Cardiac muscle cell (in vitro differentiated cells and primary cell): ENCODE measurements at places on chromosomes 16 and 17. TPM values are rescaled to one million over a fixed set of nuclear protein-coding genes. Genes with fewer than 3 reads are reported as not detected.

DNA sequence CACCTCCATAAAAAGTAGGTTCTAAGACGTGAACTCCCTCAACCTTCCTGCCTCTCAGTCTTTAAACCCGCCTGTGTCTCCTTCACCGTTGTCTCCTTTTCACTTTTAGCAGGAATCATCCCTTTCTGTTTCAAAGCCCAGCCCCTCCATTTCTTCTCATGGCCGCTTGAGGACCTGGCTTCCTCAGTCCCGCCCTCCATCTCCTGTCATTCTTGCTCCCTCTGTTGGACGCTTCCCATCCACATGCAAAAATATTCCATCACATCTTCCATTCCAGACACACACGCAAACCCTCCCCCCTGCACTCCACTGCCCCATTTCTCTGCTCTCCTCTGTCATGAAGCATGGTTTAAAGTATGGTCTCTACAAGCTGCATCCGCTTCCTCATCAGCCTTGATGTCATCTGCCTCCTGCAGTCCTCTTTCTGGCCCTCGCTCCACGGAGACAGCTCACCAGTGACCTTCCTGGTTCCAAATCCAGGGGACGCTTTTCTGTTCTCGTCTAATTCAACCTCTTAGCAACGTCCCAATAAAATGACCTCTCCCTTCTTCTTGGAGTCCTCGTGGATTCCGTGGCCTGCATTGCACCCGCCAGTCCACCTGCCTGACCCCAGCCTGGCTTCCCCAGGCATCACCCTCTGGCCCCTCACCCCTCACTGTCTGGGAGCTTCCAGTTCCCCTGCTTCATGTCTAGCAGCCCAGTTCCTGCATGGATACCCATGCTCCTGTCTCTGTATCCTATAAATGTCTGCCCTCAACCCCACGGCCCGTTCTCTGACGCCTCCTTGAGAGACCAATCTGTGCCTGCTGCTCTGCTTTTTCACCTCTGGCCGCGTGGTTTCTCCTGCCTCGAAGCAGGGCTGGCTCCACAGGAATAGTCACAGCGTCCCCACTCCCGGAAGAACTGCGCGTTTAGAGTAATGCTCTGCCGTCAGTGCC, 26.2 kb downstream of the ANKRD40 start:
- DNase-seq = peak; percentile 52

GRCh38 chr17:4520060-4520893, 21.6 kb downstream of the SPNS2 start:
- no peak for DNase-seq

- peak; percentile 74 for DNase-seq
Observed at GRCh38 chr17:933312-934073, 46.1 kb downstream of the NXN start.

DNA sequence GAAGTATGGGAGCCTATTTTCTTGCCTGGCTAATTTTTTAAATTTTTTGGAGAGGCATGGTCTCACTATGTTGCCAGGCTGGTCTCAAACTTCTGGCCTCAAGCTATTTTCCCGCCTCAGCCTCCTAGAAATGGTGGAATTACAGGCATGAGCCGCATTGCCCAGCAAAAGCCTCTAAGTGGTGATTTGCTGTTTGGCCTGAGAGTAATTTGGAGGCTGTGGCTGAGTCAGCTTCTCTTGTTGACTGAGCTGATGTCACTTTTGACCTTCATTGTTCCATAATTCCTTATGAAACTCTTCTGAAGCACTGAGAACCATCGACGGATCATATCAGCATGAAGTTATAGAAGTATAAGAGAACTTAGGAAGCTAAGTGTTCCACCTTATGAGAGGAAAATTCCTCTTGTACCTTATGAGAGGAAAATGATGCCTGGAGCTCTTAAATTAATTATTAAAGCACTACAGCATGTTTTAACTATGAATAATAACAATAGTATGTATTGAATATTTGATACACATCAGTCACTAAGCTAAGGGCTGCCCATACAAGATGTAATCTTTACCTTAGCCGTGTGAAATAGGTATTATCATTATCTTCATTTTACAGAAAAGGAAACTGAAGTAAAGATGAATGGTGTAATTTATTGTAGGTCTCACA, 220.8 kb upstream of the MON1B start:
- DNase-seq = peak; percentile 22

DNA sequence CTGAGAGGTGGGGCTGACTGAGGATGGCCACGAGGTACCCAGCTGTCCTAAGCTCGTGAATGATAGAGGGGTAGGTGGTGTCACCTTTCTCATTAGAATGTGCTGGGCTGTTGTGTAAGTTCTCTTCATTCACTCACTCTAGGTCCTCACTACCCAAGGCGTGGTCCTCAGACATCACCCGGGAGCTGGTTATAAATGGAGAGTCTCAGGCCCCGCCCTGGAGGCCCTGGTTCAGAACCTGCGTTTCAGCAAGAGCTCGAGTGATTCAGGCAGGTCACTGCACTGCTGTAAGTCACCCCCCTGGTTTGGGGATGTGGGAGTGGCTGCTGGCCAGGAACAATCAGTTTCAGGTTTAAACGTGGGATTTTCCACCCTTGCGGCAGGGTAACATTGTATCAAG, 139.8 kb downstream of the FOXL1 start:
- no peak for DNase-seq

DNA sequence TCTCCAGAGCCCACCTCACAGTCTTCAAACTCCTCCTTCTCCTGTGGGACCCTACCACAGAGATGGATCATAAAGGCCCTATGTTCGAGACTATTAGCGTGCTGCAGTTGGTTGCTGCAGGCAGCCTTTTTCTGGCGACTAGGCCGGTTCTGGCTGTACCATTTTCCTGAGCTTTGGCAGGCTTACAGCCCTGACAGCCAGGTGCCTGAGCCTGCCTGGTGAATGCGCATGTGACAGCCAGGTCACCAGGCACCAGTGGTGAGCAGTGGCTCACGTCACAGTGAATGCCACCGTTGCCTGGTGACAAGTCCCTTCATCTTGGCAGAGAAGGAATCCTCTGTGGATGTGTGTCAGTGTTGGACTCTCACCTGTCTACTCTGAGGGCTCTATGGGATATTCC, 978.8 kb downstream of the KCNJ18 start:
- DNase-seq = no peak

DNA sequence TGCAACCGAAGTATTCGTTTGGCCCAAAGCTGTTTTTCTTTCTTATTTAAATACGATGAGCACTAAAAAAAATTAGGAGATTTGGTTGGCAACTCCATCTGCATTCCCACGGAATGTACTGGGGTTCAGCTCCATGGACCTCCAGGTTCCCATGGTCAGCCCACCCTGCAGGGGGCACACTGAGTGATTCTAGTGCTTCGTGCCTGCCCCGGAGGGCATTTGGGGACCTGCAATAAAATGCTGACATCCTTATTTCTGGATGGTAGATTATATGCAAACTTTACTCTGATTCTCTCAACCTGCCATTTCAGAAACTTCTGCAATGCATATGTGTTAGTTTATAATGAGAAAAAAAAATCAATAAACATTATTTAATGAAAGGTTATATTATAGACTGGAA, 339.4 kb downstream of the XYLT1 start:
- no peak for DNase-seq

GRCh38 chr16:27351989-27352388, 38.2 kb downstream of the IL4R start:
- DNase-seq = no peak

DNA sequence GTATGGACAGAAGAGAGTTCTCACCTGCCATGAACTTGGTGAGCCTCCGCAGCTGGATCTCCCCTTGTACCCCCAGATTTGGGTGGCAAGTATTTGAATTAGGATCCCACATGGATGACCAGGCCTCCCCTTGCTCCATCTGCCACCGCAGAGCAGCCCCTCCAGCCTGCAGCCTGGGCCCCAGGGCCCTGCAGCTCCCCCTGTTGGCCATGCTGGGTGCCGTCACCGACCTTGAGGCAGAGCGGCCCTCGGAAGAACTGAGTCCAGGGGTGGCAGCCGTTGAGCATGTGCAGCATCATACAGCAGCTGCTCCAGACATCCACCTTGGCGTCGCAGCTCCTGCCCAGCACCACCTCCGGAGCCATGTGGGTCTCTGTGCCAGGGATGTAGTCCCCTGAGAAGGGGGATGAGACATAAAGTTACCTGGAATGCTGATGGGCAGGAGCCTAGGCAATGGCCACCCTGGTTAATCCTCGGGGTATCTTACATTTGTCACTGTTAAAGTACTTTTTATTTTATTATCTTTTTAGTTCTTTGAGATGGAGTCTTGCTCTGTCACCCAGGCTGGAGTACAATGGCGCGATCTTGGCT, 9.0 kb upstream of the SPATA32 start:
- DNase-seq = peak; percentile 43

DNA sequence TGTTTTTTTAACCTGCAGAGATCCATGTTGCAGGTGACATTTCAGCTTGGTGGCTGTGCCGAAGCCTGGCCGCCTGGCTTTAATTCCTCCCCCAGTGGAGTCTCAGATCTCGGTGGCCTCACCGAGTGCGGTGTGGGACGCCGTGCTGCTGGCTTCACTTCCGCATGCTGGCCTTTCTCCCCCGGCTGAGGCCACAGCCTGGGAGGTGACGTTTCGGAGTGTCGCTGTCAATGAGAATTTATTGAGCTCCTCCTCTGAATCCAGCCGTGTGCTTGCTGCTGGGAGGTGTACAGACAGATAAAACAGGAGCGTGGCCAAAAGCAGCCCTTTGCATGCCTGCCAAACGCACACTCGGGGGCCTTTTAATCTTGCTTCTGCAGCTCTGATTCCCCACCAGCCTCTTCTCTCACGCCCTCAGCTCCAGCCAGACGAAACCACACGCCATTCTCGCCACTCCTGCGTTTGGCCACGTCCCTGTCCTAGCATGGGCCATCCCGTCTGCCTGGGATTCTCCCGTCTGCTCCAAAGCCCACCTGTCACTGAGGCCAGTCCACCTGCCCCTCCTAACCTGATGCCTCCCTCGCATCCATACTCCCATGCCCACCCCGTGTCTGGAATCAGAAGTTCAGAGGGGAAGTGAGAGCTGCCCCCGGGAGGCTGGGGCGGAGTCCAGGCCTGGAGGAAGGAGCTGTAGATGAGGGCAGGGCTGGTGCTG, 3.6 kb downstream of the GSE1 start:
- no peak for DNase-seq

DNA sequence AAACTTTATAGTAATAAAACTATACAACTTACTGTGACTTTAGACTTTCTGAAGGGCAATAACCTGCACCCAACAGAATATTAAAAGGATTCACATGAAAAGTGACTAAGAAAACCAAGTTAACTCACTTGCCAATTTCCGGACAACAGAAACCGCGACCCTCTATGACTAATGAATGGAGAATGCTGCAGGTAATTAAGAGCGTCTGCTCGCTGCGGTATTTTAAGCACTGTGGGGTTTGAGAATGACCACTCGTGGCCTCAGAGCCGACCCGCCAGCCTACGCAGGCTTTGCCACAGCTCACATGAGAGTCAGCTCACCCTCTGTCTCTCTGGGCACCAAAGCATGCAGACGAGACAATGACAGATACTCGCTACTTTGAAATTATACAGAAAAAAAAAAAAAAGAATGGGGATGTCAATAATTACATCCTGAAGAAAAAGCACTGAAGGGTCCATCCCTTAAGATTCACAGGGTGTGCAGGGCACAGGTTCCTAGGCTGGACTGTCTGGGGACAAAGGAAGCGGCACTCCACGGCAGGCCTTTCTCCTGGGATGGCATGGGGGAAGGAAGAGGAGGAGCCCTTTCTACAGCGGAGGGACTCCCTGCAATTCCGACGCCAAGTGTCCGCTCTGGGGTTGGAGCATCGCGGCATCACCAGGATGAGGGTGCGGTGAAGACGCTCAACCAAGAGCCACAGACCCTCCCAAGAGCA, 35.0 kb downstream of the ZCCHC14 start:
- DNase-seq = no peak

DNA sequence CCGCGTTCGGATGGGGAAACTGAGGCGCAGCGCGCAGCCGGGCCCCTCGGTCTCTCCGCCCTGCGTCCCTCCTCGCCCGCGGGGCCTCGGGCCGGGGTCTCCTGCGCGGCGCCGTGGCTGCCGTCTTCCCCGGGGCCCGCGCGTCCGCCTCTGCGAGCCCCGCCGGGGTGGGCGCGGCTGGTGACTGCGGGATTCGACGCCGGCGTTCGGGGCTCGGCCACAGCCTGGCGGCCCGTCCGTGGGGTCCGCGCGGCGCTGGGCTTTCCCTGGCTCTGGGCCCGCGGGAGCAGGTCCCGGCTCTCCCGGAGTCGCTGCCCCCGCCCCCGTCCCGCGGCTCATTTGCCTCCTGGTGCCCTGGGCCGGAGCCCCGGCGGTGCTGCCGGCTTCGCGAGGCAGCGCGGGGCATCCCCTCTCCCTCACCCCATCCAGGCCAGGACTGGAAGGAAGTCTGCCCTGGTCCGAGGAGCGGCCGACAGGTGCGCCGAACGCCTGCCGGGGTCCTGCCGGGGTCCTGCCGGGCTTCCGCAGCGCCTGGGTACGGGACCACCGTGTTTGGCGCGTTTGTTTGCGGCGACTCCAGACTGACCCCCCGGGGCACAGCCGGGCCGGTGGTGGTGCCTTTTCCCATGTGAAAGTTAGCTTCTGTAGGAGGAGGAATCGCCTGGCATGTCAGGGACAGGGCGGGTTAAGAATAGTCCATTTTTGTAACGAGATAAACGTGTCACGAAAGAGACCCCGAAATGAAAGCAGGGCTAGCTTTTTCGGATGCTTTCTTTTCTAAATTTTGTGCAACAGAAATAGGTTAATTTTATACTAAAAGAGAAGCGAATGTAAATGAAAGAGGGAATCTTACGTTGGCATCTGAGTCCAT, 671 bp downstream of the CHMP6 start:
- peak; percentile 52 for DNase-seq

- DNase-seq = no peak
Observed at GRCh38 chr17:59842901-59843652, 49.7 kb downstream of the TUBD1 start.

DNA sequence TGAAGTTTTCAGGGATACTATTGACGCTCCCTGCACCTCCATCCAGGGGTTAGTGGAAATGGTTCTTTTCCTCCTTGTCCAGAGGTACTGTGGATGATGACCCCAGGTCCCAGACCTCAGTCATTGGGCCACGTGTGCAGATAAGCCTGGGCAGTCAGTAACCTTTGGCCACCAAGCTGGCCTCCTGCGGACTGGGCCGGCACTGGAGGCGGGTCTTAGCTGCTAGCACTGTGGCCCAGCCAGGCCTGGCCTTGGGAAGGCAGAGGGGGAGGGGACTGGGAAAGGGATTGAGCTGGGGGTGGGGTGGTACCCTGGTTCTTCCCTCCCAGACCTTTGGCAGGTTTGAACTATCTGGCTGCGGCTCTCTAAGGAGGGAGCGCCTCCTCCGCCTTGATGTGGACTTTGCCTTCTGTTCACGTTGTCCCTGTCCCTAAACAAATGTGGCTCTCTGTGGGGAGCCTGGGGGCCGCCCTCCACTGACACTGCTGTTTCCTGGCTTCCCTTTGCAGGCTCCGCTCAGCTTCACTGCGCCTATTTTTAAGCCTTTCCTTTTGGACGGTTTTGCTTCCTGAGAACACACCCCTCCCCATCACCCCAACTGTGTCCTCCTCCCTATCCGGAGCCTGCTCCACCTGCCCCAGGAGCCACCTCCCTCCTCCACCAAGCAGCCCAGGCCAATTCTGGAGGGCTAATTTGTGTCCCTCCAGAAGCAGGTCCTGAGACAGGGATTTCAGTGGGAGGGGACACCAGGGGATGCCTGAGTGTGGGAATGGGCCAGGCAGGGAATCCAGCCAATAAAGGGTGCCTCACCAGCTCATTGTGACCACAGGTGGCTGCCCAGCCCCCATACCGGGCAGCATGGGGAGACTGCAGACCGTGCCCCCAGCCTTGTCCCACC, 251.9 kb downstream of the SEC14L1 start:
- no peak for DNase-seq

The DHRS7C gene
- 1.1 TPM in 1 of 2 replicates, not detected in the other for polyA plus RNA-seq

The KRT40 gene
- not detected in 2 replicates for polyA plus RNA-seq

The FBXL16 gene
- 0.59 and 1.4 TPM in 2 replicates for polyA plus RNA-seq

The P2RX1 gene
- 1.8 and 3.6 TPM in 2 replicates for polyA plus RNA-seq

The KRTAP9-8 gene
- polyA plus RNA-seq = not detected in 2 replicates

The OR1F1 gene
- not detected in 2 replicates for polyA plus RNA-seq
